ENCODE measurements at places on chromosomes 5 and 9. TPM values are rescaled to one million over a fixed set of nuclear protein-coding genes. Genes with fewer than 3 reads are reported as not detected.

DNA sequence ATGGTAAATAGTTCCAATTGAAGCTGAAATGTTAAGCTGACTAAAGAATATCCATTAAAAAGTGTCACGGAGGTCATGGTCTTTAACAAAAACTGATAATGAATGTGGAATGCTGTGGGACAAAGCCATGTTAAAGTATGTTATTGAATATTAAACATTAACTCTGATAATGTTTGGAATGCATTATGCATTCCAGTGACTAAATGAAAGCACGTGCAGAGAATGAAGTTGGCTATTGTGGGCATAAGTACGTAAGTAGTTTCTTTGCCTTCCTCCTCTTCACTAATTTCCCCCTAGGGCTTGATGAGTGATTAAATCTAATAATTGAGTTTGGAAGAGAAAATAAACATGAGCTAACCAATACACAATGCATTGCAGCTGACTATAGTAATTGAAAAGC, 640.4 kb upstream of the CDH10 start:
- DNase-seq: no peak

GRCh38 chr5:40689438-40689837, 9.7 kb downstream of the PTGER4 start:
- peak; percentile 69 for DNase-seq

GRCh38 chr5:21663082-21663481, 1190.1 kb downstream of the CDH12 start:
- DNase-seq: no peak

DNA sequence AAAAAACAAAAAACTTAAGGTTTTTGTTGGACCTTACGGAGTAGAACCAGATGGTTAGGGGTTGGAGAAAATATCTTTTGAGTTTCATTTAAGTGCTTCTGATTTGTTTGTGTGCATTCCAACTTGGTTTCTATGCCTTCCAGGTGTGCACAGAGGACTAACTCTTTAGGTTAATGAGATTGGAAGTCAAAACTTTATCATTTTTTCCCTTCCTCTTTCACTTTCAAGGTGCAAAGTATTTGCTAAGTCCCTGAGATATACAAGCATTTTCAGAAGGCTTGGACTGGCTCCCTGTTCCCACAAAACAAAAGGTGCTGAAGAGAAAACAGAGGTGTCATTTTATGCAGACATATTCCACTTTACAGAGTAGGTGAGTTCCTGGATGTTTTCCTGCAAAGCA, 30.3 kb upstream of the CER1 start:
- no peak for DNase-seq

DNA sequence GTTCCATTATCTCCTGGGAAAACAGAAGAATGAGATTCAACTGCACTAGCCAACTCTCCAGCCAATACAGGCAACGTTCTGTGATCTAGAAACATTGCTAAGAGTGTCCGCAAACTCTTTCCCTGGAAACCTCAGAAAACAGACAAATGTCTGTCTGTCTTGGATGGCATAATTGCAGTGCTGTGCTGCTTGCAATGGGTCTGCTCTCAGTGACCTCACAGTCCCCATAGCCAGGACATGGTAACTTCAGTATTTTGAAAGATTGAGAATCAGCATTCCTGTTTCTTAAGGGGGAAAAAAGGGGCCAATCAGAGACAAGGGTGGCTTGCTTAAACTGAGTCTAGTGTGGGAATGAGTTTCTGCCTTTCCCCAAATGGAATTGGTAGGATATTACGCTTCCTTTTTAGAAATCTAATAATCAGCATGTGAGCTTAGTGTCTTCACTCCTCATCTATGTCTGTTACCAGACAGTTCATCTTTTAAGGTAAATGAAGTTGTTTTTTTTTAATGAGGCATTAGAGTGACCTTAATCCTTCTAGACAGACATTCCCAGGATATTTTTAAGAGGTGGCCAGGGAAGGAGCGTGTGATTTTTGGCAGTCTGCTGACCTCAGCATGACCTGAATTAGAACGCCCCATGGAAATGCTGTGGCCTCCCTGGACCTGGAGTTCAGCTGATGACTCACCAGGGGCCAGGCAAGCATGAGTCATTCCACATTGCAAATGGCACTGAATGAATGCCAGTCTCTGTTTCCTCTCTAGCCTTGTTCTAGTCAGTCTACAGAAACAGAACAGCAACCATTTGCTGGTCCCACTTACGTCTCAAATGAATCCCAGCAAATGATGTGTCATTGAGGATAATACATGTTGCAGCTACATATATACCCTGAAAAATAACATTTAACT, 210.2 kb upstream of the ACTBL2 start:
- peak; percentile 79 for DNase-seq

- no peak for DNase-seq
Observed at GRCh38 chr9:127013597-127013996, 99.0 kb downstream of the RALGPS1 start.

DNA sequence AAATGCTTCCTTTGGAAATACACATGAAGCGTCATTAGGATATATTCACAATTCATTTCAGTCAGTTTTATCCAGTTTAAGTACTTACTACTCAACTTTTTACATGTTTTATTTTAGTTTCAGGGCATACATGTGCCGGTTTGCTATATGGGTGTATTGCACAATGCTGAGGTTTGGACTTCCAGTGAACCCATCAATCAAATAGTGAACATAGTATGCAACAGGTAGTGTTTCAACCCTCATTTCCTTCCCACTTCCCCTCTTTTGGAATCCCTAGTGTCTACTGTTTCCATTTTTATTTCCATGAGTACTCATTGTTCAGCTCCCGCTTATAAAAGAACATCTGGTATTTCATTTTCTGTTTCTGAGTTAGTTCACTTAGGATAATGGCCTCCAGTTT, 74.7 kb downstream of the TMEM161B start:
- no peak for DNase-seq

- no peak for DNase-seq
Observed at GRCh38 chr5:173973616-173973969, 15.4 kb upstream of the C5orf47 start.

GRCh38 chr5:117679046-117679445, 1104.4 kb upstream of the SEMA6A start:
- no peak for DNase-seq

DNA sequence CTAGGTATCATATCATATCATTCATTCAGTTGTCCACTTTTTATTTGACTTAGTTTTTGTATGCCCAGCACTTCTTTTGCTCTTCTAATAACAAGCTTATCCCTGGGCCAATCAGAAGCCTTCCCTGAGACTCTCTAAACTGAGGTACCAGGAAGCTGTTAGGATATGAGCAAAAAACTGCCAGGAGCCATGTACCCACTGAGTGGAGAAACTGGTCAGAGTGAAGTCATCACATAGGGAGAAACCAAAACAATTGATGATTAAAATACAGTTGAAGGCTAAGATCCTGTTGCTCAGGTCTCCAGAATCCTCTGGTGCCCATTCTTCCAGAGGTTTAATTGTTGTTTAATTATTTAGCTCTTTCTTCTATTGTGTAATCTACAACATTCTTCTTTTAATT, 120.2 kb downstream of the KIAA0825 start:
- no peak for DNase-seq

- no peak for DNase-seq
Observed at GRCh38 chr5:85030316-85031084, 645.8 kb upstream of the EDIL3 start.

- no peak for DNase-seq
Observed at GRCh38 chr5:61159070-61159469, 3.2 kb downstream of the SMIM15 start.

NOXA1 gene
- not detected for total RNA-seq

- DNase-seq: no peak
Observed at GRCh38 chr5:112106878-112107277, 312.2 kb downstream of the EPB41L4A start.

DNA sequence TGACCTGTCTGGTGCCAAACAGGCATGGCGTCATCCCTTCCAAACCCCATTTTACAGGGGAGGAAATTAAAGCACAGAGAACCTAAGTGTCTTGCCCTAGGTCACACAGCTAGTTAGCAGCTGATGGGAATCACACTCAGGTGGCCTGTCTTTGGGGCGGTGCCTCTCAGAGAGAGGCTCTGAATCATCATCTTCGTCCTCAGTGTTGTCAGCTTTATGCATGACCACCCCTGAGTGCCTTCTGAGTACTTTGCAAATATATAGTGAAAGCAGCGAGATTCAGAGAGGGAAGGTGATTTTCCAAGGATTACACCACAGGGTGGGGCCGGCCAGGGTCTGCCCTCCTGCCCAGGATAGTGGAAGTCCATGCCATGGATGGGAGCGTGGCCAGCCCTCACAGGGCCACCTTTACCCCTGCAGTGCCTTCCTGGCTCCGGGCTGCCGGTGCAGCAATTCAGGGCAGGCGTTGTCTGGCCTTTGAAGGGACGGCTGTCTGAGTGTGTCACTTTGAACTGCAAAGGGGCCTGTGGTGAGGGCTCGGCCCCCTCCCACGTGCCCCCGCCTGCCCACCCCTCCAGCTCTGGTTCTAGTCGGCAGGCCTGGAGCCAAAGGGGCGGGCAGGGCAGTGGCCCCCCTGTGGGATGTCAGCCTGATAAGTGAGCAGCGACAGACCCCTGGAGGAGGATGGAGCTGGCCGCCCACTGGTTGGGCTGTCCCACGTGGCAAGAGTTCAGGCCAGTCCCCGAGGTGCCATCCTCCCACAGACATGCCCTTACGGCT, 16.9 kb downstream of the LMX1B start:
- DNase-seq: no peak

- no peak for DNase-seq
Observed at GRCh38 chr5:61779743-61780142, 447.7 kb downstream of the ZSWIM6 start.

DNA sequence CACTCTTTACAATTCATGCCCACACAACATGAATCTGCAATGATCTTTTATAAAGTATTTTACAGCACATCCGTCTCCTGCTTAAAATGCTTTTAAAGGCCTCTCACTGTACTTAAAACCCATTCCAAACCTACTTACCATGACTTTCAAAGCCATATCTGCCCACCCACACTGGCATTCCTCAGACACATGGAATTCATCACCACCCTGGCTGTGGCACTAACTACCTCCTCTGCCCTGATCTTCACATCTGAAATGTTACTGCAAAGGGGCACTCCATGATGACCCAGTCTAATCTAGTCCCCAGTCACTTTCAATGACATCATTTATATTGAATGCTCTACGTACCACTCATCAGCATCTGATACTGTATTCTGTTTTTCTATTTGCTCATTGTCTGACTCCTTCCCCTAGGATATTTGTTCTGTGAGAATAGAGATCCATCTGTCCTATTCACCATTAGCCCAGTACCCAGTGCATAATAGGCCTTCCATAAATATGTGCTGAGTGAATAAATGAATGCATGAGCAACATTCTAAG, 193.2 kb upstream of the KIF2A start:
- no peak for DNase-seq

GRCh38 chr5:98504505-98504904, 269.0 kb upstream of the RGMB start:
- DNase-seq: no peak

GRCh38 chr5:109105631-109106267, 304.0 kb downstream of the PJA2 start:
- DNase-seq: peak; percentile 72

- no peak for DNase-seq
Observed at GRCh38 chr9:92664394-92665152, 5.4 kb downstream of the IPPK start.

DNA sequence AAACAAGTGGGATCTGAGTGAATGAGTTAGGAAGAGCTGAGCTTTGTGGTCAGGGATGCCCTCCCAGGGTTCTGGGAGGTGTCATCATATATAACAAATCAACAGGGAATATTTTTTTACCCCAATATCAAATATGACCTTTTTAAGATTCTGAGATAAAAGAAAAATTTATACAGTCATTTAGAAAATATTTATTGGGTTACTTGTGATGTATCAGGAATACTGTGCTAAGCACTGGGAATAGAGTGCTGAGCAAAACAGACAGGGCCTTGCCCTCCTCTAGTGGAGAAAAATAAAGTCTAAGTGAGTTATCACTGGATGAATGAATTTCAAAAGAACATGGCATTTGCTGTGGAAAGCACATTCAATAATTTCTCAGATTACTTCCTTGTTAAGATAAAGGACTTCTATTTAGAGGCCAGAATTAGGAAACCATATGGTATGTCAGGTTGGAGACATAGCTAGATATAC, 102.9 kb downstream of the BOD1 start:
- DNase-seq: no peak

OTULIN gene
- 47.0 TPM for total RNA-seq

DNA sequence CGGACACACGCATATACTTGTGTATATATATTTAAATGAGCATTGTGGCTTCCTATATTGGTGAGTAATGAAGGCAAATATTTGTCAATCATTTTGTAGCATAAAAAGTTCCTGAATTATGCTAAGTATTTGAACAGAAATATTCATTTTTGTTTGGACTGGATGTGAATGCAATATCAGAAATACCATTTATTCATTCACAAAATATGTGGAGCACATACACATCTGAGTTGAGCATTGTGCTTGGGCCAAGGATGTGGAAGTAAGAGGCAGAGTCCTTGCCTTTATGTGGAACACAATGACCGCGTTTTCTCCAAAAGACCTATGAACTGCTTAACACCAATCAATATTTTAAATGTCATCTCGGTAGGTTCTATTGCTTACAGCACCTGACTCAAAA, 1086.5 kb downstream of the NR2F1-AS1 start:
- DNase-seq: no peak

GRCh38 chr5:128825826-128826225, 139.5 kb upstream of the SLC27A6 start:
- no peak for DNase-seq

CA9 gene
- total RNA-seq: not detected

DNA sequence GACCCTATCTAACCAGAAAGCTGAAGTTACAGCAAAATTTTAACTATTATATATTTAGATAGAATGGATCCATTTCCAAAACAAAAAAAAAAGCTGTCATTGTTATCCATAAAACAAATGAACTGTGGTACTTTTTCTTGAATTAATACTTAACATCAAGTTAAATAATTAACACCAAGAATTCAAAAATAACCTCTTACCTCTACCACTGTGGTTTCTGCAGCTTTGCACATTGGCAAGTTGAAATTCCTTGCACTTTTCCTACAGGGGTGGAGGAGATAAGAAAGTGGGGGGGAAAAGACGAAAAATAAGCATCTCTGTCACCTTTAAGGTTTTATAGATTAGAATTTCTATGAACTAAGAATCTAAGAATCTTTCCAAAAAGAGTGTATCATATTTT, 30.0 kb downstream of the OXCT1 start:
- no peak for DNase-seq

SPARC gene
- total RNA-seq: 2,882 TPM

DNA sequence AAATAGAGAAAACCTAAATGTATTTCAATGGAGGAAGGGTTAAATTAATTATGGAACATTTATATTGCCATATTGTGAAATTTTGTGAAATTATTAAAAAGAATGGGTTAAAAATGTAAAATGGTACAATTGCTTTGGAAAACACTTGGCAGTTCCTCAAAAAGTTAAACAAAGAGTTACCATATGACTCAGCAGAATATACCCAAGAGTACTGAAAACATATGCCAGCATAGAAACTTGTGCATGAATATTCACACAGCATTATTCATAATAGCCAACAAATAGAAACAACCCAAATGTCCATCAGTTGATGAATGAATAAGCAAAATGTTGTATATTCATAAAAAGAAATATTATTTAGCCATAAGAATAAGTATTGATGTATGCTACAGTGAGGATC, 181.0 kb upstream of the MAST4 start:
- no peak for DNase-seq

- no peak for DNase-seq
Observed at GRCh38 chr9:132443951-132444607, 34.1 kb downstream of the CFAP77 start.

- no peak for DNase-seq
Observed at GRCh38 chr9:137323531-137324331, 21.7 kb upstream of the NRARP start.

- DNase-seq: peak; percentile 88
Observed at GRCh38 chr5:56302027-56302426, 68.9 kb upstream of the ANKRD55 start.

GRCh38 chr9:7901621-7902020, 102.0 kb upstream of the DMAC1 start:
- no peak for DNase-seq
